ENCODE measurements at places on chromosomes 3 and 15. TPM values are rescaled to one million over a fixed set of nuclear protein-coding genes. Genes with fewer than 3 reads are reported as not detected.

Gene KBTBD13
- total RNA-seq, result 10.6 TPM

Gene CPNE9
- not detected for total RNA-seq

Gene GOLGA6L9
- 1.4 TPM for total RNA-seq

Gene HOMER2
- 59.4 TPM for total RNA-seq

Gene ATP10A
- total RNA-seq, result 1.2 TPM

Gene RAB6B
- total RNA-seq, result 51.6 TPM

Gene BSN
- 0.30 TPM for total RNA-seq

Gene SPATA12
- not detected for total RNA-seq

Gene ANKRD34C
- total RNA-seq, result not detected

Gene CRABP1
- total RNA-seq, result not detected

Gene VGLL3
- 3.6 TPM for total RNA-seq

Gene DNAH12
- 0.02 TPM for total RNA-seq

Measured in left ventricle myocardium superior (tissue), 1 donor.